CMK (cell line): ENCODE measurements at places on chromosomes 6 and 20.
A peak's percentile ranks its signal among the peaks of the same experiment; 100 is the strongest.

DNA sequence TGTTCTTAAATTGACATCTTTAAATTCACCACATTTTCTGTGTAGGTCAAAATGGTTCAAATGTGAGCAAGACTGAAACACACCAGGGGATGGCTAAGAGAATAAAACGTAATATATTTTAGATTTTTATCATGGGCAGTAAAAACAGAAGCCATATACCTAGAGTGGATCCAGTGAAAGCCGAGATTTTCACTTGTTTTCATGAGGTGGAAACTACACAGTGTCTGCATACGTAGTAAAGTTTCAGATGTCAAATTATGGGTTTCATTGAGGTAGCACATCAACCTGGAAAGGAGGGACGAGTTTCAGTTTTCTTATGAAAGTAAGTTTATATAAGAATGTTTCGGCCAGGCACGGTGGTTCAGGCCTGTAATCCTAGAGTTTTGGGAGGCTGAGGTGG, 25.9 kb downstream of the METTL24 start:
- no peak for DNase-seq

DNA sequence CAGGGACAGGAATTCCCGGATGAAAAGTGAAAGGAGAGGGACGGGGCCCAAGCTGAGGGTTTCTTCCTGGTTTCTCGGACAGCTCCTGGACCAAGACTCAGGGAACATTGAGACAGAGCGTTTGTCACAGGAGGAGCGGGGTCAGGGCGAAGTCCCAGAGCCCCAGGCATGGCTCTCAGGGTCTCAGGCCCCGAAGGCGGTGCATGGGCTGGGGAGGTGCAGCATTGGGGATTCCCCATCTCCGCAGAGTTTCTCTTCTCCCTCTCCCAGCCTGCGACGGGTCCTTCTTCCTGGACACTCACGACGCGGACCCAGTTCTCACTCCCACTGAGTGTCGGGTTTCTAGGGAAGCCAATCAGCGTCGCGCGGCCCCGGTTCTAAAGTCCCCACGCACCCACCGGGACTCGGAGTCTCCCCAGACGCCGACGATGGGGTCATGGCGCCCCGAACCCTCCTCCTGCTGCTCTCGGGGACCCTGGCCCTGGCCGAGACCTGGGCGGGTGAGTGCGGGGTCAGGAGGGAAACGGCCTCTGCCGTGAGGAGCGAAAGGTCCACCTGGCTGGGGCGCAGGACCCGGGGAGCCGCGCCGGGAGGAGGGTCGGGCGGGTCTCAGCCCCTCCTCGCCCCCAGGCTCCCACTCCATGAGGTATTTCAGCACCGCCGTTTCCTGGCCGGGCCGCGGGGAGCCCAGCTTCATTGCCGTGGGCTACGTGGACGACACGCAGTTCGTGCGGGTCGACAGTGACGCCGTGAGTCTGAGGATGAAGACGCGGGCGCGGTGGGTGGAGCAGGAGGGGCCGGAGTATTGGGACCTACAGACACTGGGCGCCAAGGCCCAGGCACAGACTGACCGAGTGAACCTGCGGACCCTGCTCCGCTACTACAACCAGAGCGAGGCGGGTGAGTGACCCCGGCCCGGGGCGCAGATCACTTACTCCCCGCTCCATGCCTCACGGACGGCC, 54.6 kb upstream of the POLR1H start:
- no peak for DNase-seq

DNA sequence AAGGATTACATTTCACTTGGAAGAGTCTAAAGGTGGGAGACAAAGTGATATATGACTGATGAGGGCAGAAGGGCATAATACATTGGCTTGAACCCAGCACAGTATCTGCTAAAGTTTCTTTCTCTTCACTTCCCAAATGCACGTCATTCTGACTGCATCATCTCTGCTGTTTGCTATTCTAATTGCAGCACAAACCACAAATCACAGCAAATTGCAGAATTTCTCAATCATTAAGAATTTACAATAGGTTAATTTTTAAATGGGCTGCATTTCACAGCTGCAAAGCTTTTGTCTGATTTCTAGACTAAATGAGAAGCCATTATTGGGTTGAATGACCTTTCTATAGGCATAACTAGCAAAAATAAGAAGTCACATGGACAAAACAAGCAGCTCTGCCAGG, 337.0 kb downstream of the RNGTT start:
- DNase-seq, result no peak

DNA sequence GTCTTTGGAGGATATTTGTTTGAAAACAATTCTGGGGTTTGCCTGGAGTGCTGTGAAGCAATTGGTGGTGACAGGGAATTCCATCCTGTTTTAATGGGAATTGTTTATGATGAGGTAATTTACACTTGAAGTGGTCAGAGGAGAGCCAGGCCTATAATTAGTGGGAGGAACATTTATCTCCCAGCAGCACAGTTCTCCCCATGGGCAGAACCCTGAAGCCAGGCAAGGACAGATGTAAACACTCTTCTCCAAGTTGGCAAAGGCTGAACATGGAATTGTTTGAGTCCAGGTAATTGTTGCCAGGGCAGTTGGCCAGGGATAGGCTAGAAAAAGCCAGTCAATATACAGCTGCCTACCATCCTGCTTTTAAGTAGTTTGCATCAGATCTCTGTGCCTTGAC, 789.7 kb downstream of the FRK start:
- no peak for DNase-seq

- DNase-seq, result no peak
Measured at GRCh38 chr20:16432466-16433292, 140.6 kb downstream of the KIF16B start.

DNA sequence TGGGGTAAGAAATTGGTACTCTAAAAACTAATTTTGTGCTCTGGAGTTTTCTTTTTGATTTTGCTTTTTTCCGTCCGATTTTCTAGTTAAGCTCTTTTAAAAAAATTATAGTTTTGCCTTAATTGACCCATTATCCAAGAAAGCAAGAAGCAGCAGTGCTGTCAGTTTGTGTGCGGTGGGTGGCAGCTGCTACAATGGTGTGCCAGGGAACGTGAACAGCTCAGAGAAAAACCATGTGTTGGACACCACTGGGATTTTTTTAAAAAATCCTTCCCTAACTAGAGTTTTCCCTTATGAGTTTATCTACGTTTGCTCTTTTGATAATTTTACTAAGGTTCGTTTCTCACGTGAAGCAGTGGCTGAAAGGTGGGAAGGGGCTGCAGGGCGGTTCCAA, 8.0 kb downstream of the MAP3K5 start:
- DNase-seq, result no peak

- no peak for DNase-seq
Measured at GRCh38 chr20:10824750-10825500, 151.1 kb upstream of the JAG1 start.

DNA sequence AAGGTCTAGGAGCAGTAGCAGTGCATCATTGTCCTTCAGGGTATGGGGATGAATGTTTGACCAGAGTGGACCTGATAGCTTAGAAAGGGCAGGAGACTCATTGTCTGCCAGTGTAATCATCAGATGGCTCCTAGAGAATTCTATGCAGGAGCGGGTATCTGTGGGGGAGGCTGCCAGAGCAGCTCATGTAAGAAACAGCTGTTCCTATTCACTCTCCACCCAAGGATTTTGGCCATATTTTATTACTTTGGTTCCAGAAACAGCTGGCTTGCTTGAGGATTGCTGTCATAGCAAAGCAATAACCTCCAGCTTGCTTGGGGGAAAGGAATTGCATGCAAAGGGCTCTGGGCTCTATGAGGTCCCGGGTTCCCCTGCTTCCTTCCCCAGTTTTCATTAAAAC, 44.1 kb downstream of the RALY start:
- DNase-seq, result no peak

DNA sequence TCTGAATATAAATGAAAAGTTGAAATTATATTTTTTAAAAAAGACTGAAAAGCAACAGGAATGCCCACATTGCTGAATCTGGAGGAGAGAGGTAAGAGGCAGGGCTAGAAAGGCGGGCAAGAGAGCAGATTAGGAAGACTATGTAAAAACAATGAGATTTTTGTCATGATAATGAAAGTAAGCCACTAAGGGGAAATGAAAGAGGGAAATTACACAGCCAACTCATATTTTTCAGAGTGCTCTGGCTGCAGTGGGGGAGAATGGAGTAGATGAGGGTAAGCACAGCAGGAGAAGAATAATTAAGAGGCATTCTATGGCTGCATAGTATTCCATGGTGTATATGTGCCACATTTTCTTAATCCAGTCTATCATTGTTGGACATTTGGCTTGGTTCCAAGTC, 281.9 kb downstream of the PKHD1 start:
- DNase-seq, result no peak

DNA sequence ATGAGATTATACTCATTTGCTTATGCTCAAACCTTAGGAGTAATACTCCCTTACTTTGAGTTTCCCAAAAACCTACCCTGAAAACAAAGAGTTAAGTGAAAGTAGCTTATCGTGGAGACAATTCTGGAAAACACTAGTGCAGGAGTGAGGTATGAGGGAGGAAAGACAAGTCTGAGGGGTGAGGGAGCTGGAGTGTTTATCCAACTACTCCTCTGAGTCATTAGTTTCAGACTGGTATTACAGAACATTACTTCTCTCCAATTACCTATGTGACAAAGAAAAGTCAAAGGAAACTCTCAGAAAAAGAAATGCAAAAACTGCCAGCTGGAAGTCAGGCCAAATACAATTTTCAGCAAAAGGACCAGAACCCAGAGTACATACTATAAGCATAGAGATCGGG, 171.1 kb upstream of the SPTLC3 start:
- no peak for DNase-seq

- no peak for DNase-seq
Measured at GRCh38 chr20:63198606-63199005, 17.3 kb downstream of the YTHDF1 start.

DNA sequence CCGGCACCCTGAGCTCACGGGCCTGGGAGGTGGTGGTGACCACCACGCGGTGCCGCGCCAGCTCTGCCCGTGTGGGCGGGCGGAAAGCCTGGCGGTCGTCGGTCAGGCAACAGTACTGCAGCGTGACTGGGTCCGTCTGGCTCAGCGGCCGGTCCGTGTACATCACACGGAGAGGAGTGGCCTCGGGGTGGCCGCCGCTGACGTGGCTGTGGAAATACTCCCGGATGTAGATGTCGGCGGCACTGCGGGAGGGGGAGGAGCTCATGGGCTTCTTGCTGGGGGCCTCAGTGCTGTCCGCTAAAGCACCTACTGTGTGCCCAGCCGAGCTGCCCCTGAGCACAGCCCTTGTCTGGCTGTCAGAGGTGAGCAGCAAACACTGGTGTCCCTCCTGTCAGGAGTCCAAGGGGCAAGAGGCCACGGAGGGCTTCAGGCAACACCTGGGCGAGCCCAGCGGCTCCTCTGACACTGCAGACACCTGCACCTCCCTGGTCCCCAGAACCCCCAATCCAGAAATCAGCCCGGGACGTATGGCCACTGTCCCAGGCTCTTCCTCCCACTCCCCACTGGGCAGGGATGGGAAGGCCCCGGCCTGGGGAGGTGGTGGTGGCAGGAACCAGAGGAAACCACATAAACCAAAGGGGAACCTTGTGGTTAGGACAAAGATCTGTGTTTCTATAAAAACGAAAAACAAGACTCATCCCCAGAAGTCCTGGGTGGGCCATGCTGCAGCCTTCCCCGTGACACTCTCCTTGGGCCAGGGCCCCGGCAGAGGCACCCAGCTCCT, 6.5 kb downstream of the HELZ2 start:
- DNase-seq, result peak; percentile 82

DNA sequence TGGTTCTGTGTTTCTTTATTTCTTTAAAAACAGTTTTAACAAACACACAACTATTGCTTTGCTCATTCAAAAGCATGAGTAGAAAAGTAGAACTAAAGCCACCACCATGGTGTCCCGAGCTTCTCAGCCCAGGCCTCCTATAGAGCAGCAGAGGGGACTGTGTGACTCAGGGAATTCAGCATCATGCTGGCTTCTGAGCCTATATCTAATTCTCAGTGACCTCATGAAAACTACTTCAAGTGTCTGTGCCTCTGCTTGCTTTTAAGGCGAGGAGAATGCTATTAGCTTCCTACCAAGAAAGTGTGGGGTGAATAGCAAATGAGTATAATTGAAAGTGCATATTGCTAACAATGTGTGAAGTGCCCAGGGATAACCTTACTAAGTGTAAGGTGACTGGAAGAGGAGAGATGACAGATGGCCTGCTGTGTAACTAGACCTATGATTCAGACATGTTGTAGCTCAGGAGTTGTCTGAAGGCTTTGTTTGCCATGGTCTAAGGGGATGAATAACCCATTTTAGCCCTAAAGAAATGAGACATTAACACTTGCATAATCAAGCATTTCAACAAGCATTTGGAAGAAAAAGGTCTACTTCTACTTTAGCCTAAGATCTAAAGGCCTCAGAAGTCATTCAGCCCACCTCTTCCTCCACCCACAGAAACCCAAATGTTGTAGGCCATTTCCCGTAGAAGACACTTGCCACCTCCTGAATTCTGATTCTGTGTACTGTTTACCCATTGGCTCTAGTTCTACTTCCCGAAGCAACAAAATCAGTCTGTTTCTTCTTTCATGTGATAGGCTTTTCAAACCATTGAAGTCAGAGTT, 121.5 kb upstream of the ARG1 start:
- DNase-seq, result no peak

- no peak for DNase-seq
Measured at GRCh38 chr20:45342855-45343531, 5.2 kb downstream of the SDC4 start.

- DNase-seq, result peak; percentile 49
Measured at GRCh38 chr20:5448449-5449118, 131.8 kb upstream of the PROKR2 start.

DNA sequence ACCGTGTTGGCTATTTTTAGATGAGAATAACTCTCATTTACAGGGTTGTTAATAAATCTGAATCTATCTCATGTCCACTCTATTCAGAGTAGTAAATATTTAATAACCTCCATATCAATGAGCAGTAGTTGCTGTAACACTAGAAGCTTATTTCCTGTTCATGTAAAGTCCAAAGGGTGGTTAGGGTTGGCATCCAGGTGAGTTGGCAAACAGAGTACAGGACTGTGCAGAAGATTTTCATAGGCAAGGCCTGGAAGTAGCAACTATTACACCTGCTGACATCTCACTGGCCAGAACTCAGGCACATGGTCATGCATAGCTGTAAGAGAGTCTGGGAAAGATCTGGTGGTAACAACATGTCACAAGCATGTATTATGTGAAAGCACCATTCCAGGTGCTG, 147.5 kb downstream of the PHF3 start:
- DNase-seq, result no peak

DNA sequence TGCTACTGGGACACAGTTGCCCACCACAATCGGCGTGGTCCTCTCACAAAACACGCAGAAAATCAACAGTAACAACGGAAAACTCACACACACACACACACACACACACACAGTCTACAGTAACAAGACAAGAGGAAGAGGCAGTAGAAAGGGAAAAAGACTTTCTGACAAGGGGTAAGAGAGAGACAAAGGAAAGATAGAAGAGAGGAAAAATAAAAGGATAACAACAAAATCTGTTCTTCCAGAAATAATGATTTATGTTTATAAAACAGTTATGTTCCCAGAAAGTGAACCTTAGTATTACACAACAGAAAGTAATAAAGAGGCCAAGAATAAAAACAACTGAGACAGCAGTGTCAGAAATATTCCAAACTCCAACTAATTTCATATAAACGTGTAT, 2.9 kb downstream of the RANBP9 start:
- no peak for DNase-seq

DNA sequence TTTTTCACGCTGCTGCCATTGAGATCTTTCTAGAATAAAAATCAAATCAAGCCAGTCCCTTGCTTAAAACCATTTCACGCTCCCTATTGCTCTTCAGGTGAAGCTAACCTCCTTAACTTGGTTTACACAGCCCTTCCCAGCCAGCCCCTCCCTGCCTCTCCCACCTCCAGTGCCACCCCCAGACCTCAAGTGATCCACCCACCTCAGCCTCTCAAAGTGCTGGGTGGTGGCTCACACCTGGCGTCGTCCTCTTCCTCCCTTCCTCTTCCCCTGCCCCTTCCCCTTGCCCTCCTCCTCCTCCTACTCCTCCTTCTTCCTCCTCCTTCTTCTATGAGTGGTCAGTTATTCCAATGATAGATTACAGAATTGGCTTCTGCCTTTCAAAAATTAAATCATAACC, 42.9 kb downstream of the FAM209B start:
- no peak for DNase-seq
